ENCODE measurements at places on chromosomes 2 and 18. TPM values are rescaled to one million over a fixed set of nuclear protein-coding genes. Genes with fewer than 3 reads are reported as not detected.

The INHBB gene
- 23.1 TPM for total RNA-seq

The REG3A gene
- total RNA-seq = not detected

The CMPK2 gene
- total RNA-seq = 0.34 TPM

The PFN4 gene
- total RNA-seq = 2.5 TPM

The DYSF gene
- total RNA-seq = 0.55 TPM

The FABP1 gene
- total RNA-seq = not detected

The DNMT3A gene
- 7.9 TPM for total RNA-seq

The MC5R gene
- total RNA-seq = 0.06 TPM

The CCDC74B gene
- 6.4 TPM for total RNA-seq

The NDC80 gene
- 10.9 TPM for total RNA-seq

The KIAA2012 gene
- not detected for total RNA-seq

The STK17B gene
- 9.5 TPM for total RNA-seq

The CDKL4 gene
- total RNA-seq = not detected

The IL36RN gene
- 0.02 TPM for total RNA-seq

The GPR148 gene
- total RNA-seq = not detected

The SH2D6 gene
- 0.96 TPM for total RNA-seq

The L3MBTL4 gene
- total RNA-seq = 0.05 TPM
